WTC11 (cell line): ENCODE measurements at places on chromosomes 1 and 21. TPM values are rescaled to one million over a fixed set of nuclear protein-coding genes. Genes with fewer than 3 reads are reported as not detected.

DNA sequence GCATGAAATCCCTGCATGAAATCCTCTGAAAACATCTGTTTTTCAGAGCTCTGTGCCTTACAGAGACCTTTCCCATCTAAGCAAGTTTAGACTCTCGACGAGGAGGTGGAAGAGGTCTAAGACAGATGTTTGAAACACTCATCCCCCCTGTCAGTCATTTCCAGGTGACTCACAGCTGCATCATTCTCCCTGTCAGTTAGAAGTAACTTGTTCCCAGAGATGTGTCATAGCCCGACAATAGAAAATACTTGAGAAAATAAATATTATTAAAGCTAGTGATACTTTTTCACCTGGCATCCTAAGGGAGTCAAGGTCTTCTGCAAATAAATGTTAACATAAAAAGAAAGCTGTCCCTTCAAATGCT lies 41.6 kb upstream of the SEC16B start:
- no peak overlapping the region for H3K27ac ChIP-seq
- H3K4me3 ChIP-seq: no peak overlapping the region
- H3K36me3 ChIP-seq: peaks cover 2% of the 10 kb centered on the region
- no peaks in the 10 kb centered on the region; the same call in 1 of the 2 replicates for H3K27me3 ChIP-seq
- DNase-seq: no peak

GRCh38 chr1:93839307-93839706 lies 39.7 kb downstream of the DNTTIP2 start:
- no peak overlapping the region for H3K4me3 ChIP-seq

DNA sequence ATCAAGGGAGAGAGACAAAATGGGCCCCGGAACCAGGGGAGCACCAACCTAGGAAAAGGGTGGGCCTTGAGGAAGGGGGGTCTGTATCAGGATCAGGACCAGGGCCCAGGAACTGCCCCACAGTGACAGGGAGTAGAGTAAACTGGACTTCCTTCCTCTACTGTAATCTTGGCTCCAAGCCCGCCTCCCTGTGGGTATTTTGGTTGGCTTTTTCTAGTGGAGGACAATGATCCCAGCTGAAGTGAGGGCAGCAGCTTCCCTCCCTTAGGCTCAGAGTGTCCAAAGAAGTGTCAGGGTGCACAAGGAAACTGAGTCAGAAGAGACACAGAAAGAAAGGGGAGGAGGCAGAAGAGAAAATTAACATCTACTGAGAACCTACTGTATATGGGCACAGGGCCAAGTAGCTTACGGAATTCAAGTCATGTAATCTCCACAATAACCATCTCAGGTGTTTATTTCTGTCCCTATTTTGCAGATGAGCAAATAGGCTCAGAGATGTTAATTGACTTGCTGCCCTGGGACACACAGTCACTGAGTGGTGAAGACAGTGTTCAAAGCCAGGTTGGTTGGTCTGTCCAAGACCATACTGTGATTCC lies 4.8 kb downstream of the UBQLN4 start:
- peak overlapping the region; percentile 15; the same call in 1 of the 2 replicates for H3K27ac ChIP-seq
- no peaks in the 10 kb centered on the region for H3K27me3 ChIP-seq
- H3K36me3 ChIP-seq: peaks cover 21% of the 10 kb centered on the region
- peaks cover 6% of the 10 kb centered on the region; the same call in 1 of the 2 replicates for H3K4me1 ChIP-seq
- no peak for DNase-seq
- no peak overlapping the region for H3K4me3 ChIP-seq

DNA sequence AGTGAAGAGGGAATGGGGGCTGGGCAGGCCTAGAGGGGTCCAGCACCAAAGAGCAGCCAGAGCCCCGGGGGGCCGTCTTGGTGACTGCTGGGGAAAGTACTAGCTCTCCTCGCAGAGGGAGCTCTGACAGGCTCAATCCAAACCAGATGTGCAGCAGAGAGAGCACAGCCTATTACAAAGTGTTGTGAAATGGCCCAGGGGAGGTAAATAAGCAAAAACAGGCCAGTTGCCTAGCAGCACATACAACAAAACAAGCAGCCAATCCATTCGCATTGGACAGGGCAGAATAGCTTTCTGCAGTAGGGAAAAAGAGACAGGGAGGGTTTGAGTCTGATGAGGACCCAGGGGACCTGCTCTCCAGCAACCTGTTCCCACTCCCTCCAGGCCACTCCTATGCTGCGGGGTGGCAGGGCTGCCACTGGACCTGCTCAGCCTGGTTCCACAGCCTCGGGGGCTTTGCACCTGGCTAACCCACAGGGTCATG lies 239.6 kb upstream of the FGGY start:
- H3K36me3 ChIP-seq: peaks cover 13% of the 10 kb centered on the region
- H3K27me3 ChIP-seq: no peaks in the 10 kb centered on the region
- peaks cover 54% of the 10 kb centered on the region for H3K4me1 ChIP-seq
- no peak overlapping the region for H3K4me3 ChIP-seq
- DNase-seq: peak; percentile 40

GRCh38 chr1:152546704-152547103 lies 19.9 kb downstream of the LCE3E start:
- H3K4me1 ChIP-seq: no peaks in the 10 kb centered on the region
- H3K27me3 ChIP-seq: peaks cover 5% of the 10 kb centered on the region; the same call in 1 of the 2 replicates
- no peak overlapping the region for H3K4me3 ChIP-seq
- no peak overlapping the region for H3K27ac ChIP-seq

DNA sequence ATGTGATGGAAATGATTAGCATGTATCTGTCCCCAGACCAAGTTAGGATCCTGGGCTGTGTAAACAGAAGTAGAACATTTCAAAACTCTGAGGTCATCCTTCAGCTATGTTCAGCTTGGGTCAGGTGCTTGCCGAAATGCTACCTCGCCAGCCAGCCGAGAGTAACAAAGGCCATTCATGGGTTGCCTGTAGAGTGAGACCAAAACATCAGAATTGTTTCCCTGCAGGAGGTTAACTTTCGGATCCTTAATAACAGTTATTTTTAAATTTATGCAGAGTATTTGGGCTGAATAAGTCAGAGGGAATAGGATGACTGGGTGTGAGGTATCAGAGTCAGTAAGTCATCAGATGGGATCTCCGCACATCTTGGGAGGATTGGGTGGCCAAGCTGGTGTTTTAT lies 35.6 kb downstream of the SMYD2 start:
- peak overlapping the region; percentile 85 for H3K27ac ChIP-seq
- H3K4me1 ChIP-seq: peaks cover 61% of the 10 kb centered on the region
- peaks cover 4% of the 10 kb centered on the region; the same call in 1 of the 2 replicates for H3K36me3 ChIP-seq
- H3K4me3 ChIP-seq: peak overlapping the region; percentile 44
- DNase-seq: peak; percentile 63

DNA sequence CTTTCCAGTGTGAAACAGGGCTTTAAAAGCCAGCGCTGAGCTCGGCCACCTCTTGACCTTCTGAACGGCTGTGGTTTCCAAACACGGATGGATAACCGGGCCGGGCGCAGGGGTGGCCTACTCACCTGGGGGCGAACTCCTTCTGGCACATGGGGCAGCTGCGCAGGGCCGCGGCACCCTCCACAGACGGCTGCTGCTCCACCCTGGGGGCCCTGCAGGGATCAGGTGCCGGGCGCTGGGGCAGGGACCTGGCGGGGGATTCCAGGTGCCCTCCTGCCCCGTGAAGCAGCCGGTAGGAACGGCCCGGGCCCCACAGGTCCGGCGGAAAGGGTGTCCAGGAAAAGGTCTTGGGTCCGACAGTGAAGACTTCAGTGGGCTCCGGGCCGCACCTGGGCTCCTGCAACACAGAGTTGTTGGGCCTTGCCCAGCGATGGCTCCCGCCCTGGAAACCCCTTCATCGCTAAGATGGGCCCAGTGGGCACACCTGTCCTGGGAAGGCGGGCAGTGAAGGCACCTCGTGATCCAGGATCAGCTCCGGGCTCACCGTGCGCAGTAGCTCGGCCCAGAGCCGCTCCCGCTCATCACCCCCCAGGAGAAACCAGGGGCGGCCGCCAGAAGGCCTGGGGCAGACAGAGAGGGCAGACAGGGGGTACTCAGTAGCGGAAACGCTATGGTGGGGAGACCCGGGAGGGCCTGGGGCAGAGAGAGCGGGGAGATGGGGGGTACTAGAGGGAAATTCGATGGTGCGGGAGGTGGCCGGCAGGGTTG lies 874 bp downstream of the FAAP20 start:
- H3K4me1 ChIP-seq: peaks cover 11% of the 10 kb centered on the region
- H3K4me3 ChIP-seq: peak overlapping the region; percentile 74
- H3K27me3 ChIP-seq: no peaks in the 10 kb centered on the region
- peaks cover 2% of the 10 kb centered on the region; the same call in 1 of the 2 replicates for H3K36me3 ChIP-seq
- DNase-seq: no peak

AGMAT gene
- 4.9 to 5.6 TPM (median 5.5 TPM) in 3 replicates for total RNA-seq

CYP4A22 gene
- not detected in 3 replicates for total RNA-seq

TIPRL gene
- total RNA-seq: 25.3 to 25.8 TPM (median 25.4 TPM) in 3 replicates

S100A3 gene
- total RNA-seq: 0.33 TPM in 1 of 3 replicates, not detected in the others

TINAGL1 gene
- 7.2 to 8.4 TPM (median 8.4 TPM) in 3 replicates for total RNA-seq
